H1 (cell line): ENCODE measurements at places on chromosomes 11 and 22. TPM values are rescaled to one million over a fixed set of nuclear protein-coding genes. Genes with fewer than 3 reads are reported as not detected.

The PRAME gene
- total RNA-seq, result 0.46 and 1.1 TPM in 2 replicates

The KIAA1671 gene
- total RNA-seq, result 22.6 and 23.9 TPM in 2 replicates

The NLRP14 gene
- 0.08 TPM in 1 of 2 replicates, not detected in the other for total RNA-seq

The UBQLNL gene
- total RNA-seq, result not detected in 2 replicates

The APOL4 gene
- not detected in 2 replicates for total RNA-seq
